ENCODE measurements at places on chromosomes 2 and 18.
A peak's percentile ranks its signal among the peaks of the same experiment; 100 is the strongest.

DNA sequence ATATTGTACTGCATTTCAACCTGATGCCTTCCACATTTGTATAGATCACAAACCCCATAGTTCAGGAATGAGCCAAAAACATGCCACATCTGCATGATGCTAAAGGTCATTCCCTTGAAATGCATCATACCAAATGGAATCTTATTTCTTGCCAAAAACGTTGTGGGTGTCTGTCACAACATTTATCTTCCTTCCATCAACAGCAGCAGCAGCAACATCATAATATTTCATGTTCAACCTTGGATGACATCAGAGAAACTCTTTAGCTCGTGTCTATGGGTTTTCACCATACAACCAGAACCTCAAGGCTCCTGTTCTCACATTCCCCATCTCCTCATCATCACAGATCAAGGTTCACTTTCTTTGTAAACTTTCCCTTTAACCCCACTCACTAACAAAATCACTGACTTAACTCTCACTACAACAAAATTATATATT, 221.3 kb upstream of the CTAGE1 start:
- no peak for DNase-seq

GRCh38 chr2:134244086-134244485, 9.8 kb upstream of the MGAT5 start:
- DNase-seq, result no peak

DNA sequence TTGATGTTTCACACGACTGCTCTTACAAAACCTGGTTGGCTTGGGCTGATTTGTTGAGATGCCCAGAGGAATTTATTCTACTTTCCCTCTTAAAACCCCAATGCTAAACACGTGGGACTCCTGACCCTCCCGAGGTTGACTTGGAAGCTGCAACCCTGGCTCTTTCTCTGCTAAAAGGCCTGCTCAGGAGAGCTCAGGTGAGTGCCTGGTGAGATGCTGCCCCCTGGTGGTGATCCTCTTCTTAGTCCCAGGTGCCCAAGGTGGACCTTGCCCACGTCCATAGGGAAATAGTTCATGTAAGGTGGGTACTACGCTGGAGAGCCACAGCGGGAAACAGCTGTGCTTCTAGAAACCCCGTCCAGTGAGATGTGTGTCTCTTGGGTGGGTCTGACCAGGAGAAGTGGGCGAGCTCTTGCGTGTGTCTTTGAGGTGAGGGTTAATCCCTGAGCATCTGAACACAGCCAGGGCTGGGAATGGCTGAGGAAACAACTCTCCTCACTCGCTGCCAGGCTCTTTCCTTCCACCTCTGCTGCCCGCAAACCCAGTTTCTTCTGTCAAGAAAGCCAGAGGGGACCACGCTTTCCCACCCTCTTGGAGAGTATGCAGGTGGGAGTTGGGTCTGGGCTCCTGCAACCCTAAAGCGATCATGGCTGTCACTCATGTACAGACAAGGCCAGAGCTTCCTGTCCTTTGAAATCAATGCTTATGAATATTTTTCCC, 25.5 kb upstream of the PXDN start:
- peak; percentile 11 for DNase-seq

DNA sequence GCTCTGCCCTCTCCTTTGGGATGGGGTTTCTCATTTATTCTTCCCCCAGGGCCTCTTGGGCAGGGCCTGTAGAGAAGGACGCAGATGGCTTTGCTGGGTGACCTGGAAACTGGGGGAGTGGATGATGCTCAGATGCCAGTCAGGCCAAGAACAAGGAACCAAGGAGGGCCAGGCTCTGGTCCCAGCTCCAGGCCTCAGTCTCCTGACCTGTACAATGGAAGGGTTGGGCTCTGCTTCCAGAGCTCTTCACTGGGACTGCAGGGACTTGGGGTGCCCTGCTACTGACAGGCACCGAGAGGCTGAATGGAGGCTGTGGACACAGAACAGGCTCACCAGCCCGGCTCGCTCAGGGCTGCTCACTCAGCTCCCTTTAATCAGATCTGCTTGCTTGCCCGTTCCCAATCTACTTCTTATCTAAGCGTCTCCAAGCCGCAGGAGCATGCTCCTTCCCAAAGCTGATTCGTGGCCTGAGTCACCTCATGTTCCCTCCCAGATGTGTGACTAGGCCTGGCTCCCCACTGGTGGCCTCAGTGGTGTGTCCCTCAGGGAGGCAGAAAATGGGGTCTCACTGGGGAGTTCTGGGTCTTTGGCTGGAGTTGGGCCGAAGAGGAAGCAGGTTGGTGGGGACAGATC, 82.6 kb upstream of the ODC1 start:
- DNase-seq, result no peak

Measured in stimulated activated CD4-positive, alpha-beta T cell treated with anti-CD3 and anti-CD28 coated beads, Interleukin-1b, Interleukin-23, amount 100 ng/mL, for 1 hour (primary cell).